Spleen (tissue), 13 donors: ENCODE measurements at places on chromosomes 6 and 20. TPM values are rescaled to one million over a fixed set of nuclear protein-coding genes. Genes with fewer than 3 reads are reported as not detected.

ADAM33 gene
- 10.7 TPM for total RNA-seq

AFDN gene
- total RNA-seq: 94.5 TPM

NRSN1 gene
- not detected for total RNA-seq

C20orf202 gene
- total RNA-seq: 1.0 TPM

BANF2 gene
- not detected for total RNA-seq

MARCKS gene
- 114 TPM for total RNA-seq

PPT2 gene
- total RNA-seq: 15.4 TPM

GHRH gene
- not detected for total RNA-seq

SLC13A3 gene
- 1.4 TPM for total RNA-seq

CST3 gene
- total RNA-seq: 1,082 TPM

CD40 gene
- total RNA-seq: 52.8 TPM

MEP1A gene
- total RNA-seq: 0.42 TPM

NRM gene
- 13.0 TPM for total RNA-seq

TREML1 gene
- total RNA-seq: 12.0 TPM

RSPH4A gene
- 0.27 TPM for total RNA-seq

WFDC10B gene
- not detected for total RNA-seq

OPRM1 gene
- total RNA-seq: not detected

OTOR gene
- not detected for total RNA-seq

GGTLC1 gene
- not detected for total RNA-seq

HSPA12B gene
- total RNA-seq: 12.6 TPM

MAK gene
- 0.39 TPM for total RNA-seq

QKI gene
- 195 TPM for total RNA-seq

PTCHD4 gene
- not detected for total RNA-seq

SRPK1 gene
- total RNA-seq: 63.4 TPM

BEND6 gene
- 0.26 TPM for total RNA-seq

C6orf15 gene
- total RNA-seq: not detected

ARFGEF3 gene
- 3.1 TPM for total RNA-seq

ID4 gene
- 14.4 TPM for total RNA-seq

SLC22A2 gene
- total RNA-seq: not detected

PPP1R3G gene
- 7.7 TPM for total RNA-seq

PKIB gene
- total RNA-seq: not detected

APOM gene
- total RNA-seq: 0.66 TPM

SRMS gene
- total RNA-seq: 1.5 TPM

SMLR1 gene
- not detected for total RNA-seq

GMPR gene
- 9.6 TPM for total RNA-seq

FBXO5 gene
- total RNA-seq: 15.0 TPM

UBE2C gene
- total RNA-seq: 3.4 TPM

SLC2A10 gene
- 2.0 TPM for total RNA-seq

C6orf58 gene
- not detected for total RNA-seq

HRH3 gene
- total RNA-seq: not detected

CLVS2 gene
- not detected for total RNA-seq

SPATA25 gene
- 5.1 TPM for total RNA-seq

C2 gene
- 64.3 TPM for total RNA-seq
